Naive thymus-derived CD8-positive, alpha-beta T cell (primary cell): ENCODE measurements at places on chromosomes 16 and 17. TPM values are rescaled to one million over a fixed set of nuclear protein-coding genes. Genes with fewer than 3 reads are reported as not detected.
A peak's percentile ranks its signal among the peaks of the same experiment; 100 is the strongest.

GRCh38 chr17:56322991-56323390 lies 169.7 kb downstream of the ANKFN1 start:
- no peak for DNase-seq

DNA sequence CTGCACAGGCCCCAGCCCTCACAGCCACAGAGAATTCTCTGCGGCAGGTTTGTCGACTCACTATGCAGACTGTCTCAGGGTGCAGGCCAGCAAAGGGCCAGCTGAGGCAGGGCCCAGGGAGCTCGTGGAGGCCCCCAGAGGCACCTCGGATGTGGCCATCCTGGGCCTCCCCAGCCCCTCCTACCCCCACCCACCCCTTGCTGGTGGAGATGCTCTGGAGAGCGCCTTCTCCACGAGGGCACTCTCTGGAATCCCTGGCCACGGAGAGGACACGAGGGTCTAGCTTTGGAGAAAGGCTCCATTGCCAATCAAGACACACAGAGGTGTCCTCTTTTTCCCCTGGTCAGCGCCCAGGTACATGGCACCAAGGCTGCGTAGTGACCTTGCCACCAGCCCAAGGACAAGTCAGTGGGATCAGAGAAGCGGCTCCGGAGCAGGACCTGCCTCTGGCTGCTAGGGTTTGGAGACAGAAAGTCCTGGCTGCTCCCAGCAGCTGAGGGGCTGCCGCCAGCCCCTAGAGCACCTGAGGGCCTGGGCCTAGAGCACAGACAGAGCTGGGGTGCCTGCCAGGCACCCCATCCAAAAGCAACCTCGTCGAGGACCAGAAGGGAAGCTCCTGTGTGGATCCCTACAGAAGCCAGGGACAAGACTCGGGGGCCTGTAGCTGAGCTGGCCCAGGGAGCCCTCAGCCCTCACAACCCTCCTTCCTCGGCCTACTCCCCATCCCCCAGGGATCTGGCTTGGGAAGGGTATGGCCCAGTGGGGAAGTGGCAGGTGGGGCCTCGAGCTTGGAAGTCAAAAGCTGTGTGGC lies 18.7 kb downstream of the ARL2BP start:
- DNase-seq, result no peak

- DNase-seq, result peak; percentile 75
These were observed 3.4 kb downstream of the STH start for GRCh38 chr17:46002311-46002972.

DNA sequence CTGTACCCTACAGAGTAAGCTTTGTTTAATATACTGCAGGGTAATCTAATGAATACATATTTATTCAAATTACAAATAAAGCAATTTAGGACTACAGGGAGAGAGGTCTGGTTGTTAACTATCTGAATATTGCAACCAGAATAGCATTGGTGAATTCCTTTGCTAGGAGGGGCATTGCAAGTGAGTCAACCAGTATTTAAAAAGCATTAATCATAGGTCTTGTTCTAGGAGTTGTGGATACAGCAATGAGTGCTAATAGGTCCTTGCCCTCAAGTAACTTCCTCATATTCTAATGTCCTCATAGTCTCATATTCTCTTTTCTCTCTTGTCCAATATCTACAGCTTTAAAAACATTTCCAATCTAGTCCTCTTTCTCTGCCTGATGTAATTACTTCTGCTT lies 531.4 kb downstream of the CDH11 start:
- no peak for DNase-seq

- DNase-seq, result no peak
These were observed 104.6 kb downstream of the RPTOR start for GRCh38 chr17:80649200-80649644.

GRCh38 chr16:87178177-87178863 lies 138.9 kb downstream of the C16orf95 start:
- DNase-seq, result no peak

DNA sequence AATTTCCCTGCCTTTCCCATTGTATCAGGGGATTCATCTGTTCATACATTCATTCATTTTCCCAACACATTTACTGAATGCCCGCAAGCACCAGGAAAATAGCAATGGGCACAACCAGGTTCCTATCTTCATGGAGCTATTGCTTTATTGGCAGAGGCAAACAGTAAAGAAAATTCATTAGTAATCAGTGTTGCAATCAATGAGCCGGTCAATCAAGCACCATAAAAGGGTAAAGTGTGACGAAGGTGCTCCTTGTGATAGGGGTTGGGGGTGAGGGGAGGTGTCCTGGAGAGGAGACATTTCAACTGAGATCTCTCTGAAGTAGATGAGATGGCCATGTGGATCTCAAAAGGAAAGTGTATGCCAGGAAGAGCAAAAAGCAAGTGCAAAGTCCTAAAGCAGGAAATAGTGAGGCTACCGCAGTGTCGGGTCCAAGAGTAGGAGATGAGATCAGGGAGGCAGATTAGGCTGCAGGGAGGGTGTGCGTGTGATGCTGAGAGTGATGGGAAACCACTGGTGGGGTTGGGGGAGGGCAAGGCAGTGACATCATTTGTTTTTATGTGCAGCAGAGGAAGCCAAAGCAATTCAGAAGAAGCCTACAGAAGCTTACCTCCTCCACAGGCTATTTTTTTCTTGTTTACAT lies 28.4 kb downstream of the CDH13 start:
- DNase-seq, result peak; percentile 76

- DNase-seq, result no peak
These were observed 22.7 kb downstream of the PROCA1 start for GRCh38 chr17:28689011-28689410.

DNA sequence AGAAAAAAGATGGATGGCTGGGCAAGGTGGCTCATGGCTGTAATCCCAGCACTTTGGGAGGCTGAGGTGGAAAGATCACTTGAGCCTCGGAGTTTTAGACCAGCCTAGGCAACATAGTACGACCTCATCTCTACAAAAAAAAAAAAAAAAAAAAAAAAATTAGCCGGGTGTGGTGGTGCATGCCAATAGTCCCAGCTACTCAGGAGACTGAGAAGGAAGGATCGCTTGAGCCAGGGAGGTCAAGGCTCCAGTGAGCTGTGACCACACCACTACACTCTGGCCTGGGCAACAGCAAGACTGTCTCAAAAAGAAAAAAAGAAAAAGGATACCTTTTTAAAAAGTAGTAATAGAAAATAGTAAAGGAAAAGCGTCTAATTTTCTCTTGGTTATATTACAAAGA lies 20.7 kb downstream of the ZNF652 start:
- no peak for DNase-seq

GRCh38 chr17:7582396-7583252 lies 1.0 kb upstream of the MPDU1 start:
- no peak for DNase-seq

WIPI1 gene
- 3.5 TPM for total RNA-seq
